ENCODE measurements at places on chromosomes 6 and 20.

GRCh38 chr6:28353356-28353755 is 3.6 kb downstream of the ZKSCAN3 start:
- DNase-seq: no peak

GRCh38 chr6:106963544-106963943 is 11.0 kb downstream of the CD24 start:
- no peak for DNase-seq

- DNase-seq: peak; percentile 96
These were observed 52.0 kb downstream of the RPP21 start for GRCh38 chr6:30396833-30397479.

- no peak for DNase-seq
These were observed 185.5 kb downstream of the COL12A1 start for GRCh38 chr6:75020376-75020775.

GRCh38 chr20:25323496-25324246 is 67.0 kb downstream of the ABHD12 start:
- DNase-seq: no peak

DNA sequence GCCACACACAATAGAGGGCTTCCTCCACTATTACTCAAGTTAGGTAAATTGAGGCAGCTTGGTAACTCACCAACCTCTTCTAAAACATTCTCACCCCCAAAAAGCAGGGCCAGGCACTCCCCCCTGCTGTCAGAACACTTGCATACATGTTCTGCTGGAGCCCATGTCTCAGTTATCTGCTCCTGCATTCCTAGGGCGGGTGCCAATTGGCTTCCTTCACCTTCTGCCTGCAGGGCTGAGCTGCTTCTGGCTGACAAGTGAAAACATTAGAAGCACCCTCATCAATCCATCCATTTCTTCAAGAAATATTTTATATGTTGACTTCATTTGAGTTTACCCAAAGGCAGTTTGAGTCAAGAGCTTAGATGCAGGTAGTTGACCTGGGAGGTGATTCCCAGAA is 4.5 kb upstream of the ENTPD6 start:
- no peak for DNase-seq

- DNase-seq: no peak
These were observed 2.4 kb upstream of the IL22RA2 start for GRCh38 chr6:137175868-137176245.

DNA sequence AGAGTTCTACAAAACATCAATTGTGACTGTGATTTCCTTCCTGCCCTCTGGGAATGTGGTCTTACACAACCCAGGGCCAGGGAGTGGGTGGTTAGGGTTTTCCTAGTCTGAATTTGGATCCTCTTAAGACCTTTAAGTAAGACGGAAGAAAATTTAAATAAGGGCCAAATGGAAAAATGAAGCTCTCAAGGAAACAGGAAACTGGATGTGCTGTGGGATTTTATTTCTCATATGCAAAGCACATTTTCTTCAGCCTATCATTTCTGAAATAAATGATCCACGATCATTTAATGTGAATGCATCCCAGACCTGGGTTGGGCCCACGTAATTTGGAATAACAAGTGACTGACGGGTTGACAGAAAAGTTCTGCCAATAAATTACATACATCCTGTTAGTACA is 243.6 kb downstream of the CLIC5 start:
- no peak for DNase-seq

- no peak for DNase-seq
These were observed 240.4 kb downstream of the MYLK4 start for GRCh38 chr6:2510316-2510715.

DNA sequence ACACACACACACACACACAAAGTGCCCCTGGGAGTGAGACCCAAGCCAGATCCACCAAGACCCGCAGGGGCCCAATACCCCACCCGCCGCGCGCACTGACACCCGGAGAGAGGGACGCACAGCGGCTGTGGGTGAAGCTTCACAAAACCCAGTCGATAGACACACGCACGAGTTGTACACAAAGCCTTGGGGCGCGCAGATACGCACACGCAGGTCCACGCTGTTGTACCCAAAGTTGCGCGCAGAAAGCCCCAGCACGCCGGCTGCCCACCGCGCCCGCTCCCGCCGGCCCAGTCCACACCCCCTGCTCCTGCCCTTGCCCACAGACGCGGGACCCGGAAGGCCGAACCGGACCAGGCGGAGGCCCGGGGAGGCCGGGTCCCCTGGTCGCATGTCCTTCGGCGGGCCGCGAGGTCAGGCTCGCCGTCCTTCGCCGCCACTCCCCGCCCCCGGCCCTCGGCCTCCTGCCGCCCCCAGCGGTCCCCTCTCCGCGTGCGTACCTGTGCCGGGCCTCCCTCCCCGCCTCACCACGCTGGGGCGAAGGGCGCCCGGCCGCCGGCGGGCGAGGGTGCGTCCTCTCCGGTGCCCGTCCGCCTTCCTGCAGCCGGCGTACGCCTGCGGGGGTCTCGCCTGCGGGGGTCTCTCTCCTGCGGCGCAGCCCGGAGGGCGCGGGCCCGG is at the start of gene TMEM74B:
TSS of gene TMEM74B (minus strand) at position 344 of the 678 bp plus-strand sequence. CDS start 1,180 bp downstream, outside the sequence.
- DNase-seq: peak; percentile 27

DNA sequence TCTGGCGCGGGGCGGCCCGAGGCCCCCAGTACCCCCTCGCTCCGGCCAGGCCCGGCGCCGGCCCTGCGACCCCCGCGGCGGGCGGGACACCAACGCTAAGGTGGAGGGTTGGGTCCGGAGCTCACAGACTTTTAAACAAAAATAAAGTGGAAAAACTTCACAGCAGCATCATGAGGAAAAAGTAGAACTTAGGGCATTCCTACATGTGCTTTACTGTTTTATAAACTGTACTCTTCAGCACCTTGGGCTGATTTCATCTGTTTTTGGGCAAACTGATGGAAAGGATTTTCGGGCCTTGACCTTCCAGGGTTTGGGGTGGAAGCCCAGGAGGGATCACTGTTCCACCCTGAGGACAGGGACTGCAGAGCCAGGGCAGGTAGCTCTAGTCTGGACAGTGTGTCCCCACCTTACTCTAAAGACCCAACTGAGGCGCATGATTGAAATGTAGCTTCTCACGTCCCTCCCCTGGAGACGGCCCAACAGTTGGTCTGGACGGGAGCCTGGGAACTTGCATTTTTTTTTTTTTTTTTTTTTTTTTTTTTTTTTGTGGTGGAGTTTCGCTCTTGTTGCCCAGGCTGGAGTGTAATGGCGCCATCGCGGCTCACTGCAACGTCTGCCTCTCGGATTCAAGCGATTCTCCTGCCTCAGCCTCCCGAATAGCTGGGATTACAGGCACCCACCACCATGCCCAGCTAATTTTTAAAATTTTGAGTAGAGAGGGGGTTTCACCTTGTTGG is 740 bp downstream of the NELFCD start:
- DNase-seq: no peak

DNA sequence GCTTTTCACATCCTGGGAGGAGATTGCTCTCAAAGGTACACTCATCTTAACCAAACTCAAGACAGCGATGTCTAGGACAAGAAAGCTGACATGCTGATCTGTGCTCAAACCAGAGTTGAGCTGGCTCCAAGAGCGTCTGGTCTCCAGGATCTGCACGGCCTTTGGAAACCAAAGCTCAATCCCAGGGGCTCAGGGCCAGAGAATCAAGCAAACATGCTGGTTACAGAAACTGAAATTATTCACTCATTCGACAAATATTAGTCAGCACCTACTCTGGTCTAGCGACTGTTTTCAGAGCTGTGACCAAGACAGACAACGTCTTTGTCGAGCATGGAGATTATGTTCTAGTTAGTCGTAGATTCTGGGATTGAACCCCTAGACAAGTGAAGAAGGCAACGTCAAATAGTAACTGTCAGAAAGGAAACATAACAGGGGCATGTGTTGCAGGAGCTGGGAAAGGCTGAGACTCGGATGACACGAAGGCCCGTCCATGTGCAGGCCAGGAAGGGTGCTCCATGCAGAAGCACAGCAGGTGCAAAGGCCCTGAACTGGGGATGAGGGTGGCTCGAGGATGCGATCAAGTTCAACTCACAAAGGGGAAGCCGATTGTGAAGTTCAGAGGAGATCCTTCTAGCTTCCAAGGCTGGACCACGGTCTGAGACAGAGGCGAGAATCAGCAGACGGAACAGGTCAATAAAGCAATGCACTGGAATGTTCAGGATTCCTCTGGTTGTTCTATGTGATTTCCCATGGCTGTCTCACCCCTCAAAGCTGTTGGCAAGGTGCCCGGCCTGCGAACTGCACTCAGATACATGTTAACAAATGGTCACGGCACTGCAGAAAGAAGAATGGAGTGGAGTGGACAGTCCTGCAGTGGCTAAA is 12.5 kb upstream of the PCK1 start:
- DNase-seq: no peak

DNA sequence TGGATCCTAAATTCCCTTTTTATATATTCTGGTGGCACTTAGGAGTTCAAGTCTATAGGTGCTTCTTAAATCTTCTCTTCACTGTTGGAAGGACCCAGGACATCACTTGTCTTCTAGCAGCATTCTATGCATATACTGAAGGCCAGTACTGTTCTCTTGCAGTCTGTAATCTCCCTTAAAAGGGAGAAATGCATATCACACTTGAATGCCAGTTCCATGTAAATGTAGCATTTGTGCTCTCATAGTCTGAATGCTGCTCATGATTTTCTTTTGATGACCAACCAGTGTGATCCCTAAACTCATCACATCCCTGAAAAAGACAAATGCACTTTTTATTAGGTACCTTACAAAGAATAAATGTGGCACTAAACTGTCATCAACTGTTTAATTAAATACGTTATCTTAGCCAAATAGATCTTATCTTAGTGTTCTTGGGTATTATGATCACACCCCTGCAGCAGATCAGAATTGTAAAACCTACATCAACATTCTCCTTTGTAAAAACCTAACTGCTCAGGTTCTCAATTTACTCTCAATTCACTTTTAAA is 176.1 kb downstream of the EPHA7 start:
- no peak for DNase-seq

DNA sequence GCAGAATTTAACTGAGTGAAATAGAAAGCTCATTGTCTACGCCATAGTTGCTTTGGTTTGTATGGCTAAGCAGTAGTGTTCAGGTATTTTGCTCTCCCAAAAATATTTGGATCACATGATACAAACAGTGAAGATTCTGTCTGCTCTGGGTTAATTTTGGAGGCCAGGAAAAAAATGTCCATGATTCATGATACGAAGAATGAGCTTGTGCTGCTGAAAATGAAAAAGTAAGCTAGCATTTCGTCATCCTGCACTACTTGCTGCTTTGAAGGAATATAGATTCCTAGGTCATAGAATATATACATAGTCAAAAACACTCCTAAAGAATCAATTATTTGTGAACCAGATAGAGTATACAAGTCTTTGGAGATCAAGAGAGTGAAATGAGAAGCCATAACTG is 8.3 kb downstream of the WRNIP1 start:
- DNase-seq: no peak

DNA sequence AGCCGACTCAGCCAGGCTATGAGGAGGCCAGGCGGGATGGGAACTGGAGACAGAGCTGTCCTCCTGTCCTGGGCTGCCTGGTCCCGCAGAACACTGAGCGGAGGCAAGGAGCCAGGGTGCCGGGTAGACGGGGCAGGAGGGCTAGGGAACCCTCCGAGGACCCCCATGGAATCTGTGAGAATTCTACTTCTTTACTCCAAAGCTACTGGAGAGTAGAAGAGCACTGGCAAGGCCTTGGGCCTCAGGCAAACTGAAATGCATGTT is 14.9 kb downstream of the DACT2 start:
- no peak for DNase-seq

DNA sequence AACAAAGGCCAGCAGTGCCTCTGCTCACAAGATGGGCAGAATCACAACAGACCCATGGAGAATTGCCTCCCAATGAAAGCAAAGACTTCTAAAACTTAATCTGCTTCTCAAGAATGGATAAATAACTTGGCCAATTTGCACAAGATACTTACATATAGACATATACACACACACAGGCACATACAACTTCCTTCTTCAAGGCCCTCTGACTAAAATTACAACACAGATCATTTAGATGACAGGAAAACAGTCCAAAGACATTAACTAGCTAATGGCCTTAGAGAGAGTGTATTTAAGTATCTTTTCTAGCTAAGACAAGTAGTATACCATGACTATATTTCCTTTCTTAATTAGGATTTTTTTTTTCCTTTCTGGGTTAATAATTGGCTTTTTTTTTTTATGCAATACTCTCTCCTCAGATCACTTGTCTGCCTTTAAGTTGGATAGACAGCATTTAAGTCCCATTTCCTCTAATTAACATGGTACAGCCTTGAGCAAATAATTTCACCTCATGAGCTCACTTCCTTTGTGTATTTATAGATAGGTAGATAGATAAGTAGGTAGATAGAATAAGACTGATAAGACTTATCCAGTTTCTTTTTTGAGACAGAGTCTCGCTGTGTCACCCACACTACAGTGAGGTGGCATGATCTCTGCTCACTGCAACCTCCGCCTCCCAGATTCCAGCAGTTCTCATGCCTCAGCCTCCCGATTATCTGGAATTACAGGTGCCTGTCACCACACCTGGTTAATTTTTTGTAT is 70.0 kb downstream of the NRSN1 start:
- no peak for DNase-seq

DNA sequence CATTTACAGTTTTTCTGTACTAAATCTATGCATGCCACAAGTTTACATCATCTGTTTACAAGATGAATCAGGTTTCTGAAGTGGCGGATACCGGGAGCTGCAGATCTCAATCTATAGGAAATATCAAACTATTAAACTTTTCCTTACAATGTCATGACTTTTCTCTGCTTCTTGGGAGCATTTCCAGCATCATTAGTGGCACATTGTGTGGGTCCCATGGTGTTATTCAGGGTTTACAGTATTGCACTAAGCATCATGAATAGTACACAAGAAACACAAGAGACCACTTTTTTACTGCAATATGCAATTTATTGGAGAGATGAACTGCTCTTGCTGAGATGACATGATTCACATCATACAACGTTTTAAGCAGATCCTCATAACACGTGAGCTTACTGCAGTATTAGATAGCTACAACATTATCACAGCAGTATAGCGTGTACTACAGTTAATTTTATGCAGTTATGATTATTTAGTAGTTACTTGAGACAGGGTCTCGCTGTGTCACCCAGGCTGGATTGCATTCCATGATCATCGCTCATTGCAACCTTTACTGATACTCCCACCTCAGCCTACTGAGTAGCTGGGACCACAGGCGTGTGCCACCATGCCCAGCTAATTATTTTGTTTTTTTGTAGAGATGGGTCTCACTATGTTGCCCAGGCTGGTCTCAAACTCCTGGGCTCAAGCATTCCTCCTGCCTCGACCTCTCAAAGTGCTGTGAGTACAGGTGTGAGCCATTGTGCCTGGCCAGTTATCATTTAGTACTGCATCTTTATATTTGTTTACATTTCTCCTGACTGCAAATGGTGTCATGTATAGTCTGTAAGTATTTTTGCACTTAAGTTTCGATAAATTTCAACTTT is 18.4 kb downstream of the BLTP3A start:
- no peak for DNase-seq

GRCh38 chr20:8583566-8584043 is 451.5 kb downstream of the PLCB1 start:
- DNase-seq: no peak

DNA sequence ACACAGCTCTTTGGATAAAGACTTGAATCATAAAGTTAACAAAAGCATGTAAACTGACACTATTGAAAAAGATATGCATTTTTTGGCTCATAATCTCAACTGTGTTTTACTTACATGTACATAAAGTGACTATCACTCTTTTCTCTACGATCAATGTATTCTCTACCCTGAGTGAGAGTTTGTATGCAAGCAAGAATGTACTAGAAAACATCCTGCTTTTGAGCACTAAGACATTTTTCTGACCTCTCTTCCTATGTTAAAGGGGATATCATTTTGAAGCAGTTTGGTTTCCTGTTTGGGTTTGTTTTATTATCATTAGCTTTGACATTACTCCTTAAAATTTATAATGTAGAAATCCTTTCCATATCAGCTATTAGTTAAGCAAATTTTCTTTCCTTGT is 910.8 kb downstream of the C6orf118 start:
- no peak for DNase-seq
